HFFc6 (cell line): ENCODE measurements at places on chromosomes 6 and 20.

DNA sequence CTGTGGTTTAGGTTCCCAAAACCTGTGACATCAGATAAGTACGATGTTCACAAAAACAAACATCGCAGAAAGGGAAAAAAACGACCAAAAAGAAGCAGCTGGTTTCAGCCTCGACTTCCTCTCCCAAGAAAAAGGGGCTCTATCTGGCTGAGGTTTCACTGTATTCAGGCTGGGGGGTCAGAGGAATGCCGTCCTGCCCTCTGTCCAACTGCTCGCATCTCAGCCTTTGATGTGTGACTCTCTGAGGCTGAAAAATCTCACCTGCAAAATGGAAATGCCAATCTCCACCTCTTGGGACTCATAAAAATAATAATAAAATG lies 123.6 kb upstream of the PTPN1 start:
- DNase-seq, result no peak
- no peaks in the 10 kb centered on the region for H3K36me3 ChIP-seq
- H3K4me3 ChIP-seq, result no peak overlapping the region
- H3K27ac ChIP-seq, result no peak overlapping the region
- H3K27me3 ChIP-seq, result no peaks in the 10 kb centered on the region

DNA sequence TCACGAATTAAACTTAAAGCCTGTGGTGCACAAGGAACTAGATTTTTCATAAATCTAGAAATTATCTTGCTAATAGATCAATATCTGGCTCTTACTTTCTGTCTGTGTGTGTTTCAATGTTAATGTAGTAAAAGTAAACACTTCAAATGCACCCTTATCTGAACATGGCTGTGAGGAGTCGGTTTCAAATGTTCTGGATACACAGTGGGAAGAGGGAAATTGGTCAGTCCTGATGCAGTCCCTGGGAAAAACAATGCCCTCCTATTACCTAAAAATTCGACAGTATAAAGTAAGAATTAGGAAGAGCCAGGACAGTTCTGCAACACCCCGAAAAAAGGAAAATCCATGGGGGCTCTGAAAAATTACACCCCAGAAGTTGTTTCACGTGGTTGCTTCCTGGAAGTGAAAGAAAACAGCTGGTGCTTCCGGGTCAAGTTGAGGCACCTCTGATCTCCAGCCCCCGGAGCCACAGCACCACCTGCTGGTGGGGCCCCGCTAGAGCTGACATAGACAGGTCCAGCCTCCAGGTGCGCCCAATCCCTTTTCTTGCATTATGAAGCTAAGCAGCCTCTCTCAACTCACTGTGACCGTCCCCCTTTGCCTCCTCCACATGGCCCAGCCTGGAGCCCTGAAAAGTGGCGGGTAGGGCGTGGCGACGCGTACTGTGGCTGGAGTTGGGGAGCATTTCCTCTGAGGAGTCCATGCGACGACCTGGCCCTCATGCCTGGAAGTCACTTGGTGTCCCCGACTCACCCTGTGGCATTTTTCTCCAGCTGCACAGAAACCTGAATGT lies 8.3 kb downstream of the SEMG2 start:
- H3K27ac ChIP-seq, result no peak overlapping the region
- DNase-seq, result no peak
- H3K27me3 ChIP-seq, result peaks cover 17% of the 10 kb centered on the region
- peak overlapping the region; percentile 16; the same call in 1 of the 2 replicates for H3K4me3 ChIP-seq

DNA sequence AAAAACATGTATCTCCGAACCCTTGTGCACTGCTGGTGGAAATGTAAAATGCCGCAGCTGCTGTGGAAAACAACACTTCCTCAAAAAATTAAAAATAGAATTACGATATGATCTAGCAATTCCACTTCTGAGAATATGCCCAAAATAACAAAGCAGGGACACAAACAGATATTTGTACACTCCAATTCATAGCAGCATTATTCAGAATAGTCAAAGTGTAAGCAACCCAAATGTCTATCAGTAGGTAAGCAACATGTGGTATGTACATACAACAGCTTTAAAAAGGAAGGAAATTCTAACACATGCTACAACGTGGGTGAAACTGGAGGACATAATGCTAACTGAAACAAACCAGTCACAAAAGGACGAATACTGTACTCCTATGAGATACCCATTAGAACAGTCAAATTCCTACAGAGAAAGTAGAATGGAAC lies 5.7 kb upstream of the RAB5IF start:
- H3K4me1 ChIP-seq, result peaks cover 5% of the 10 kb centered on the region; the same call in 1 of the 2 replicates
- no peak overlapping the region for H3K27ac ChIP-seq
- H3K27me3 ChIP-seq, result peaks cover 3% of the 10 kb centered on the region
- no peaks in the 10 kb centered on the region for H3K36me3 ChIP-seq

DNA sequence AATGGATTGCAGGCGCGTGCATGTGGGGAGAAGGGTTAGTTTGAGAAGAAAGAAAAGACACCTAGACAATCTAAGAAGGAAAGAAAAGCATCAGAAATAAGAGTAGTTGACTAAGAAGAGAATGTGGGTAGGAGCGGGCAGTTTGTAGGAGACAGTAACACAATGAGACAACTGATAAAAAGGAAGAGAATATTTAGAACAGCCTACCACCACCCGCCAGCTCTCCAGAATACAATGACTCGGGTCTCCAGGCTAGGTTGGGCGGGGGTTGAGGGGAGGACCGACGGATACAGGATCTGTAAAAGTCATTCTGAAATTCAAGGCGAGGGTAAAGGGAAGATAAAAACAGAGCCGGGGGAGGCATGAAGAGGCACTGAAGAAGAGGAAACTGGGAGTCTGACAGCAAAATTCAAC lies 712 bp downstream of the ABHD16A start:
- DNase-seq, result no peak
- H3K4me3 ChIP-seq, result peak overlapping the region; percentile 93
- peaks cover 30% of the 10 kb centered on the region for H3K4me1 ChIP-seq
- H3K27ac ChIP-seq, result peak overlapping the region; percentile 97
- no peaks in the 10 kb centered on the region; the same call in none of the 2 replicates for H3K27me3 ChIP-seq

- no peak for DNase-seq
- peaks cover 5% of the 10 kb centered on the region for H3K27me3 ChIP-seq
- no peak overlapping the region for H3K27ac ChIP-seq
Measured at GRCh38 chr20:24533449-24533848, 64.0 kb downstream of the SYNDIG1 start.
